ENCODE measurements at places on chromosomes 5 and 9.

GRCh38 chr9:127809002-127809539, 6.4 kb downstream of the FPGS start:
- no peak for DNase-seq

DNA sequence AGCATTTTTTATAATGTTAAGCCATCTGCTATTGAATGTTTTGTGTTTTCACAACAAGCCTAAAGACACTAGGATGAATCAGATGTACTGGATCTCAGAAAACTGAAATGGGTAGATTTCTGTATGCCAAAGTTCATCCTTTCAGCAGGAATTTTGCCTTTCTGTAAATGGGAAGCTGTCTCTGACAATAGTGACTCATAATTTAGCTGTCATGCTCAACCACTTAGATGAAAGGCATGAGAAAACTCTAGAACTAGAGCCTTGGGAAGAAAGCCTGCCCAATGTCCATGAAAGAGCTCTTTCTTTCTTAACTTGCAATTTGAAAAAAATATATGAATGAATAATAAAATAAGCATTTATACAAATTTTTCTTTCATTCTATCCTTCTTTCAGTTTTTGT, 616.0 kb upstream of the EDIL3 start:
- DNase-seq = no peak

GRCh38 chr5:43643327-43643726, 40.3 kb downstream of the NNT start:
- DNase-seq = no peak

DNA sequence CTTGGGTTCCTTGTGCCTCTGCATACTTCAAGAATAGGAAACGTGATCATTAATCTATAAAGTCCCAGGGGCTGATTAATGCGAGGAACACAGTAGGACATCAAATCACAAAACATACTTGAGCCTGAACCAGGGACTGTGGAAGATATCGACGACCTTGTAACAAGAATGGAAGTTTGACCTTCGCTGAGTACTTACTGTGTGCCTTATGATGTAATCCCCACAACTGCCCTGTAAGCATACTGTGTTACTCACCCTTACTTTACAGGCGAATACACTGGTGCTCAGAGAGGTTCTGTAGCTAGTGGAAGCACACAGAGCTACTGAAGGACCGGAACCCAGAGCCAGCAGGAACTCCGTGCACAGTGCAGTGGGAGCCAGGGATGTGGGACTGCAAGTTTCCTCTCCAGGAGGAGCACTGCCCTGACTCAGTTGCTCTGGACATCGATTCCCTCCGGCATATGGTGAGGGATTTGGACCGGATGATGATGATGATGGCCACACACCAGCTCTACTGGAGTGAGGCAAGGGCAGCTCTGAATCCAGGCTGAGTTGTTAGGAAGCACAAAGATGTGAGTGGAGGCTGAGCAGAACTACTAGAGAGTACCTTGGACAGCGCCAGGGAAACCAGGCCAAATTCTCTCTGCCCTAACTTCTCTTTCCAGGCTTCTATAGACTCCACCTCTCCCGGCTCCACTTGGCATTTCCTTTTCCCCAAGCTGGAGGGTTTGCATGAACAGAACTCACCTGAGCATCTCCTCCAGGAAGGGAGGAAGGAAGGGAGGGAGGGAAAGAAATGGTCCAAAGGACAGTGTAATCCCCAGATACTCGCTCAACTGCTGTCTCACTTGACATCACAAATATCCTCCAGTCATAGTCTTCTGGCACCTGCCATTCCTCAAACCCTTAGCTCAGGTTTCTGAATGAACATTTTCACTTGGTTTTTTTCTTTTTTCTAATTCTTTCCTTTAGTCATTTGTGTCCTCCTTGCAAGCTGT, 1.5 kb upstream of the GABBR2 start:
- DNase-seq = no peak

GRCh38 chr5:142053426-142054151, 40.8 kb upstream of the GNPDA1 start:
- DNase-seq = peak; percentile 68

GRCh38 chr9:126329476-126330275, 3.0 kb downstream of the MVB12B start:
- no peak for DNase-seq

- DNase-seq = no peak
These were observed 258.6 kb downstream of the FSTL4 start for GRCh38 chr5:133353741-133354140.

- no peak for DNase-seq
These were observed at the start of gene IFNA2 for GRCh38 chr9:21385131-21385670. TSS of gene IFNA2 (minus strand) at chr9:21385398. CDS start at chr9:21385329, 69 bp downstream.

GRCh38 chr5:78618303-78618702, 30.3 kb downstream of the LHFPL2 start:
- no peak for DNase-seq
